ENCODE measurements at places on chromosomes 1 and 21.

DNA sequence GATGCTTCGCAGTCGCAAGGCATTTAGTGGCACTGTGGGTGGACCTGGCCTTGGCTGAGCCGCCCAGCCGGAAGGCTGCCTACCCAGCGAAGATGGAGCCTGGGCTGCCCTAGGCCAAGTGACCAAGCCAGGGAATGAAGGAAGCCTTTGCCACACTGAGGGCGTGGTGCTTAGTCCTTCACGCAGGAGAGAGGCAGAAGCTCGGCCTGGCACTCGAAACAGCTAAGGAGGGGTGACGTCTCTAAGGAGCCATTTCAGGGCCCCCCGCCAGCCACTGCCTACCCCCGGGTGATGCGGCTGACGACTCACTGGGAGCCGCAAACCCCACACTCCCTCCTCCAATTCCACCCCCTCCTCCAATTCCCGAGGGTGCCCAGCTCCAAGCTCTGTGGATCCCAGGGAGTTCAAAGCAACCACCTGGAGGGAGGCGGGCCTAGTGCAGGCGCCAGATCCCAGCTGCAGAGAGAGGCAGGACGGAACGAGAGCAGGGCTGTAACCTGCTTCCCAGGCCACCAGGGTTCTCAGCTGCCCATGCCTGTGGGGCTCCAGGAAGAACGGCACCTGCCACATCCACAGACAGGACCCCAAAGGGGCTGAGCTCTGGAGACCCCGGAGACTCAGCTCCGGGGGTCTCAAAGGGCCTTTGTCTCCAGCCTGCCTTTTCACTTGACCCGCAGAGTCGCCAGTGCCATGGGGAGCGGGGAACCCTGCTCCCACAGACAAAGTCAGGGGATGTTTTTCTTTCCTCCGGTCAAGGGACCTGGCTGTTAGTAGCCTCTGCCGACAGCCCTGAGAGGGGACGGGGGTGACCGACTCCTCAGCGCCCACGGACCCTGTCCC lies 75.8 kb downstream of the ARHGEF16 start:
- DNase-seq, result no peak

DNA sequence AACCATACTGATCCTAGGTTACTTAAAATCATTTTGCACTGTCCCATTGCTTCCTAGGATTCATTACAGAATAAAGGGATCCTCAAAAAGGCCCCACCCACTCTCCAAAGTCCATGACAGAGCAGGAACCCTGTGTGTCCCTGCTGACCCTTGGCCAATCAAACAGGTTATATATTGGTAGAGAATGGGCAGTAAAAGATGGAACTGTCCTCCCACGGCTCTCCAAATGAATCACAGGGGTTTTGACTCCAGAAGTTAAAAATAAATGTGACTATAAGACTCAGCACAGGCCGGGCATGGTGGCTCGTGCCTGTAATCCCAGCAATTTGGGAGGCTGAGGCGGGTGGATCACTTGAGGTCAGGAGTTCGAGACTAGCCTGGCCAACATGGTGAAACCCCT lies 65.5 kb downstream of the ACOT7 start:
- DNase-seq, result no peak

GRCh38 chr1:18714404-18715175 lies 83.9 kb downstream of the PAX7 start:
- no peak for DNase-seq

DNA sequence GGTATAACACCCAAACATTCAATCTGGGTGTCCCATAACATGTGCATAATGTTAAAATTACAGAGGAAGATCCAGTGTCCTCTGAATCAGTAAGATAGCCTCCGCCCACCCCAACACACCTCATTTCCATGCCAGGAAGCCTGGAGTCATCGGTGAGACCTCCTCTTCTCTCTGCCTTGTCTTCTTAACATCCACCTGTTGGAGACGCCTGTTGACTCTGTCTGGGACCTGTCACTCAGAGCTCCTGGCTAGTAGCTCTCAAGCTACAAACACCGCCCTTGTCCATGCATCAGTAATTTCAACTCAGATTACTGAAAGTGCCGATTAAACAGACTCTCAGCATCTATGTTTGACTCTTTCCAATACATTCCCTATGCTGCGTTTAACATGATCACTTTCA lies 27.4 kb downstream of the KCNJ15 start:
- DNase-seq, result no peak

- no peak for DNase-seq
Measured at GRCh38 chr1:44359234-44359935, 4.3 kb upstream of the ERI3 start.

- peak; percentile 71 for DNase-seq
Measured at GRCh38 chr1:46581681-46582455, 22.2 kb downstream of the MKNK1 start.

DNA sequence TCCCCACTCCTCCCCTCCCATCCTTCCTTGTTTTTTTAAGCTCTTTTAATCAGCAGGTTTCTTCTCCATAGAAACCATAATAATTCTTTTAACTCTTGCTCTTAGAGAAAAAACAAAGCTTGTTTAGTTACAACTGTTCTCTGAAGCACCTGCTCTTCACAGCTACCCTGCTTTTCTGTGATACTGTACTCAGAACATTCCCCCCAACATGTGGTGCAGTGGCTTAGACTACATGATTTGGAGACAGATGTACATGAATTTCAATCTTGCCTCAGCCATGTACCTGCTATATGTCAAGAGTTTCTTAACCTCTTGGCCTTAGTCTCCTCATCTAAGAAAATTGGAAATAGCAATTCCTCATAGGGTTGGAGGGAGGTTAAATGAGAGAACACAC lies 33.5 kb downstream of the LAMC2 start:
- no peak for DNase-seq

DNA sequence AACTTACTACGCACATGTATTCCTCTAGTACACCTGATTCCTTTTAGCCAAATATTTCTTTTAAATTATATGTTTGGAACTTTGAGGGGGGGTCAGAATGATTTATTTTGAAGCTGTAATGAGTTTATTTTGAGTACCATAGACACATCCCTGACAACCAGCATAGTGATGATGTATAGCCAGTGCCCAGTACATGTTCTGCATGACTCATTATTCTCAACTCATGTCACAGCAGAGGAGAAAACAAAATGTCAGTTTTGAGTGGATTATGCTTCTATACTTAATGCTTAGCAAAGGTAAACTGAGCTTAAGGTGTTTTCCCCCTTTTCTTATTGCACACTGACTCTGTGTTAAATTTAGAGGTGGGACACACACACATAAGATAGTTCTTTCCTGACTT lies 22.4 kb upstream of the LEPR start:
- peak; percentile 61 for DNase-seq

GRCh38 chr1:115543247-115543646 lies 98.5 kb upstream of the VANGL1 start:
- no peak for DNase-seq
